ENCODE measurements at places on chromosomes 11 and 22.

- DNase-seq, result no peak
Measured at GRCh38 chr22:17366830-17367229, 2.4 kb upstream of the CECR2 start.

DNA sequence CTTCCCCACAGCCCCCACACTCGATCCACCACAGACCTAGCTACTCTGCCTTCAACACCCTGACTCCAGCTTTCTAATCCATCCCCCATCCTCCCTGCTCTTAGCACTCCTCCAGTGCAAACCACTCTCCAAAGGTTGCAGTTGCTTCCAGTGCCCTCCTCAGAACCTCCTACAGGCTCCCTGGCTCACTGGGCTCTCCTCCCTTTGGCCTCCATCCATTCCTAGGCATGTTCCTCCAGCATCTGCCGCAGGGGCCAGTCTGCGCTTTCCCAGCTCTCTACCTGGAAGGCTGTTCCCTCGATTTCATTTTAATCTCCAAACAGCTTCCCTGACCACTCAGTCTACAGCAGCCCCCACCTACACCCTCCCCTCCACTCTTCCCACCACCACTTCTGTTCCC lies 133.8 kb downstream of the SPATA19 start:
- no peak for DNase-seq

- peak; percentile 47 for DNase-seq
Measured at GRCh38 chr11:10875430-10876021, 17.7 kb upstream of the ZBED5 start.

- DNase-seq, result no peak
Measured at GRCh38 chr22:19098157-19098556, 24.1 kb downstream of the DGCR2 start.

DNA sequence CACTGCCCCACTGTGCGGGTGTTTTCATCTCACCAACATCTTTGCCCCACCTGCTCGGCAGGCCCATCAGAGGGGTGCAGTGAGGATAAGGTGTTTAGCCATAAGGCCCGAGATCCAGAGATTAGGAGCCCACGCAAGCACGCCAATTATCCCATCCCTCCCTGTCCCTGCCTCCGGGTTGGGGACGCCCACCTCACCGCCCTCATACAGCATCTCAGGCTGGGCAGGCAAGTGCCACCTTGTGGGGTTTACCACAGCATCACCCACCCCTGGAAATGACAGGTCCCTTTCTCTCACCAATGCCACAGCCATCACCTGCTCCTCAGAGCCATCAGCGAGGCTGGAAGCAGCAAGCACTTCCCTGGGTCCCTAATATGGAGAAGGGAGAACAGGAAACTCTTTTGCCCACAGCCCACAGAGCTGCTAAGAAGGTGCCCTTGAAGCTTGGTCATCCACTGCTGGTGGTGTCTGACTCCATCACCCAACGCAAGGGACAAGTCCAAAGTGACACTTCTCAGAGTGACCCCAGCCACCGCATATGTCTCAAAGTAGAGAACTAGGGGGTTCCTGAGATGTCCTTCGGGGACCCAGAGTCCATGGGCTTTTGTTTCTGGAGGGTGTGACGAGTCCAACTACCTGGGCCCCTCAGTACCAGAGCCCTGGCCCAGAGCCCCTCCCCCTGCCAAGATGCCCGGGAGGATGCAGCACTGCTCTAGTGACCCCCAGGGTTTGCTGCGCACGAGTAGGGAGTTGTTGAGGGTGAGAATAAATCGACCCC lies 15.8 kb downstream of the VPS37C start:
- DNase-seq, result no peak

DNA sequence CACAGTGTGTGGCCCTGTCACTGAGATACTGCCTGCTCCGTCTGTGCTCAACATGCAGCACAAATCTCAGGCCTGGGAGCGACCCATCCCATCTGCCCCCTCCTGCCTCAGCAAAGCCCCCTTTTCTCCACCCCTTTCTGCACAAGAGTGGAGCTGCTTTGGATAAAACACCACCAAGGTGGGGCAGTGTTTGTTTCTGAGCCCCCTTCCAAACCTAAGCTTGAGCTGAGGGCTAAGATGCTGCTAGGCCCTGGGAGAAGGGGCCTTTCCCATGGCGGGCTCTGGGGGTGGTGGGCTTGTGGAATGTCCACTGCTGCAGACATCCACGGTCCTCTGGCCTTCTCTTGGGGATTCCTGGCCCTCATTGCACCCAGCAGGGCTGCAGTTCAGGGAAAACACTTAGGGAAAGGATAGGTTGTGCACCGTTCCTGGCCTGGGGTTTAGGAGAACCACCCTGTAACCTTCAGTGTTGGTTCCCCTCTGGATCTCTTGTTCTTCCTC lies 594.1 kb downstream of the TBC1D22A start:
- DNase-seq, result no peak

DNA sequence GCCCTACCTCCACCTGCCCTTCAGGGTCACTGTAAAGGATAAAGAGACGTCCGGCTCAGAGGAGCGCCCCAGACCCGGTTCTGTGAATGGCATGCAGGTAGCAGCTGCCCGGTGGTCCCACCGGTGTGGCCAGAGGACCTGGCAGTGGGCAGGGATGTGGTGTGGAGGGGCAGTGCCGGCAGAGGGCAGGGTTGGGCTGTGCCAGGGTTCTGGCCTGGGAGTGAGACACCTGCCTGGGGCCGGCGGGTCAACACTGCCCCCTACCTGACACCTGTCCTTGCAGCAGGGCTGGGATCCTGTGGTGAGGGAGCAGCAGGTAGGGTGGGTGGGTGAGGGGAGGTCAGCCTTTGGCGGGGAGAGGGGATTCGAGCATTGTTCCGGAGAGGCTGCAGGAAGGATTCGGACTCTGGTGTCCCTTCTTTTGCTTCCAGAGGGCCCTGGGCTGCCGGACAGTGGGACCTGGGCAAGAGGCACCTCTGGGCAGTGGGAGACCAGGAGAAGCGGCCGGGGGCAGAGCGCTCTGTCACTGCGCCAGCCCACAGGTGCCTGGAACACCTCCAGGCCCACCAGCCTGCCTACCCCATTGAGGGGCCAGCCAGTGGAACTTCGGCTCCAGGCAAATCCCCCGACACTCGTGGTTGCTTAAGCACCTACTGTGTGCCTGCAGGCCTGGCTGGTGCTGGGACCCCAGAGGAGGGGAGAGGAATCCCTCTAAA lies 1.6 kb upstream of the PHLDA2 start:
- peak; percentile 42 for DNase-seq

DNA sequence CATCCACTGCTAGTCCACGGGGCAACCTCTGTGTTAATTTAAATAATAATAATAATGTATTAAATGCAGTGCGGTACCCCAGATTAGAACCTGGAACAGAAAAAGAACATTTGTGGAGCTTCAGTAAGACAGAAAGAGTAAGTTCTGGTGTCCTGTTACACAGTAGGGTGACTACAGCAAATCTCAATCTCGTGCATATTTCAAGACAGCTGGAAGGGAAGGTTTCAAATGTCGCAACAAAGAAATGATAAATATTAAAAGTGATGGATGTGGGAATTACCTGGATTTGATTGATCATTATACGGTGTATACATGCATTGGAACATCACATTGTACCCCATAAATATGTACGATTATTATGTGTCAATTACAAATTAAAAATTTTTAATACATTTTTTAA lies 1.7 kb upstream of the RAC2 start:
- no peak for DNase-seq

DNA sequence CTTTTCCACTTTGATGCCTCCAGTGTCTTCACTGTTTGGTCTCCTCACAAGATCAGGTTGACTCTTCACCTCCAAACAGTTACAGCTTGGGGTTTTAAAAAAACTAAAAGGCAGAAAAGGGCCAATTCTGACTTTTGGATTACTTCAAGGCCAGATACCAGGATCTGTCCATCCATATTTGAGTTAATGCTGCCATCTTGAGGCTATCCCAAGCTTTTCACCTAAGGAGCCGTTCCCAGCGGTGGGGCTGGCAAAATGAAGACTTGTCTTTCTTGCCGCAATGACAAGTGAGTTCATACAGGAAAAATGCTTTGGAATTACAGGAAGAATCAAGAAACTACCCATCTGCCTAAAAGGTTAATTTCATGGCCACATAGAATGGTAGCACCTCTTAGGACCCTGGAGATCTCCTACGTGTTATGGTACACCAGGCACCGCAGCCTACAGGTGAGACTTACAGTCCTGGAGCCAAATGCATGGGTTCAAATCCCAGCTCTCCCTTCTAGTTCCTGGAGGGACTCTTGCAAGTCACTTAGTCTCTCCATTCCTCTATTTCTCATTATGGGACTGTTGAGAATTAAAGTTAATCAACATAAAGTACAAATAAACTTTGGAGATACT lies 6.0 kb upstream of the OR5B21 start:
- peak; percentile 59 for DNase-seq

- DNase-seq, result no peak
Measured at GRCh38 chr11:43197379-43197778, 114.4 kb upstream of the API5 start.

- no peak for DNase-seq
Measured at GRCh38 chr11:128318856-128319474, 268.4 kb downstream of the ETS1 start.

DNA sequence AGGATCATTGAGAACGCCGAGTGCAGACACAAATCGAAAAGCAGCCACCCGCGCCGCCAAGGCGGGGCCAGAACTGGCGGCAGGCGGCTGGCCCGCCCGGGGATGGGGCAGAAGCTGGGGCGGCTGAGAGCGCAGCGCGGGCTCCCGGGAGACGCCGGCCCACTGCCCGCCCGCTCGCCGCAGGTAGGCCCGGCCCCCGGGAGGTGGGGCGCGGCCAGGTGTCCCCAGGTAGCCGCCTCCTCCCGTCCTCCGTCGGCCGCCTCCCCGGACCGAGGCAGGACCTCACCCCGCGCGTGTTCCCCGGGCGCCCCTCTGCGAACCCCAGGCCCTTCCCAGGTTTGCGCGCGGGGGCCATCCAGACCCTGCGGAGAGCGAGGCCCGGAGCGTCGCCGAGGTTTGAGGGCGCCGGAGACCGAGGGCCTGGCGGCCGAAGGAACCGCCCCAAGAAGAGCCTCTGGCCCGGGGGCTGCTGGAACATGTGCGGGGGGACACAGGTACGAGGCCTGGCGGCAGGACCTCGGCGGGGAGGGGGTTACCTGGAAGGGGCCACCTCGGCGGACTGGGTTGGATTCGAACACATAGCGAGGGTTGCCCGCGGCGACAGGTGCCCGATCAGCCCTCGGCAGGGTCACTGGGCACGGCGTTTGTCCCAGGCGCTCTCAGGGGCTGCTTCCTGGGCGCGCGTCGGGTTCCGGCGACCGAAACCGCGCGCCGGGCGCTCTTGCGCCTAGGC lies at the start of gene PRRG4:
PRRG4 (plus strand) TSS at position 248 of the 733 bp plus-strand sequence. CDS start 603 bp downstream, outside the sequence.
- no peak for DNase-seq

DNA sequence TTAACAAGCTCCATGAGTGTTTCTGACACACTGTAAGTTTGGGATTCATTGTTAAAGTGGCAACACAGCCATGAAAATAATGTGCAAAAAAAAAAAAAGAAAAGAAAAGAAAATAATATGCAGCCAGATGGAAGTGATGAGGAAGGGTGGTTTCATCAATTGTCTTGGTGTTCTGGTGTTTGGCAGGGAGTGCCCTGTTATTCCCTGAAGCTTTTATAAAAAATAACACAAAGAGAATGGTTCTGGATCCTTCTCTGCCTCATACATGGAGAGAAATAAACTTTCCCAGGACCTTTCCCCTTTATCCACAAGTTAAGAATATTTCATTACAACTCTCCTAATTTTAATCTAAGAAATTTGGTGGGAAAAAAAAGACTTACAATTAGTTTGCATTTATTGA lies 16.7 kb downstream of the AMOTL1 start:
- DNase-seq, result no peak

- no peak for DNase-seq
Measured at GRCh38 chr22:25419247-25420113, 145.0 kb upstream of the GRK3 start.

GRCh38 chr11:102760344-102761035 lies 19.9 kb downstream of the MMP10 start:
- DNase-seq, result peak; percentile 97

- DNase-seq, result peak; percentile 59
Measured at GRCh38 chr11:19938169-19938856, 222.0 kb downstream of the DBX1 start.

GRCh38 chr22:28942801-28943500 lies 59.6 kb downstream of the ZNRF3 start:
- DNase-seq, result no peak

DNA sequence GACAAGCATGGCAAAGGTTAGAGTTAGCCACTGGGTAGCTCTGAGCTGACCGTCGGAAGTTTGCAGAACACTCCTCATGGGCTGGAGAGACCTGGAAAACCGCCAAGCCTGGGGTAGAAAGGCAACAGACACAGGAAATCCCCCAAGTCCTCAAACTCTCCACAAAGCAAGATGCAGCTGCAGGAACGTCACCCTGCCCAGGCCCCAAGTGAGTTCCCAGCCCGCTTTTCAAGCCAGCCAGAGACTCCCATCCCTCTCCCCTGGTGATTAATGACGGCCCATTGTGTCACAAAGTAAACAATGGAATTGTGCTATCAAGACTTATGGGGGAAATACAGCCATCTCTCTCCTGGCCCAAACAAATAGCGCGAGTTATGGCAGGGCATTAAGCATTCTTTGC lies 633.0 kb downstream of the TBC1D22A start:
- DNase-seq, result no peak

- DNase-seq, result no peak
Measured at GRCh38 chr22:30514252-30514651, 8.8 kb upstream of the SEC14L4 start.

DNA sequence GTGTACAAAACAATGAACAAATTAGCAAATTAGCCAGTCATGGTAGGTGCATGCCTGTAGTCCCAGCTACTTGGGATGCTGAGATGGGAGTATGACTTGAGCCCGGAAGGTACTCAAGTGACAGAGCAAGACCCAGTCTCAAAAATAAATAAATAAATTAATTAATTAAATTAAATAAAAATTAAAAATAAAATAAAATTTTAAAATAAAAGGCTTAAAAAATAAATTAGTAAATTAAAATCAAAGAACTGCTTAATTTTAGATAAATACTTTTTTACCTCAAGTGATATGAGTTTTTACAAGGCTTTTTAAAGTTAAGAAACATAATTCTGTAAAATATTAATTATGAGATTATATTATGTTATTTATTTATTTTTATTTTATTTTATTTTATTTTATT lies 50.9 kb upstream of the TSPAN18 start:
- DNase-seq, result no peak

DNA sequence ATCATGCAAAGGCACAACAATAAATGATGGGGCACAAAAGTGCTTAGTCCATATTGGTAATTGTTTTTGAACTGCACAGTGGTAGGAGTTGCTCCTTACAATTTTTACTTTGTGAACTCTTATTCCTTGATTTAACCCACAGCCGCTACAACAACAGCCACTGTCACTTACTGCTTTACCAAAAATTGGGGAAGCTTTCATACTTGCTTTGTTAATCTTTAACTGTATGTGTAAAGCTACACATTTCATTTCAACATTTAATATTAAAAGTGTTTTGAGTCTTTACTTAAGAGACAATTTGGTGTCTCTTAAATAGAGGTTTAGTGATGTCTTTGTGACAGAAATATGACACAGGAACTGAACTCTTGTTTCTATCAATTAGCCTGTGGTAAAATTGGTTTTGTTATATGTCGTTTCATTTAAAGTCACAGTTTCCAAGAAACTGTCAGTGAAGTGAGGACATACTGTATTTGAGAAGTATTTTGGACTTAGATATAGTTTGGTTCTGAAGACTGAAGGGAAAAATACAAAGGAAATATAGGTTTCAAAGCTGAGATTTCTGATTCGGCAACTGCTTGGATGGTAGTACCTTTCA lies 6.5 kb upstream of the IL18BP start:
- DNase-seq, result no peak

Measured in HFFc6 (cell line).